GM06990 (cell line): ENCODE measurements at places on chromosomes 2 and 18.

- DNase-seq: no peak
Measured at GRCh38 chr2:198100346-198100745, 296.0 kb downstream of the PLCL1 start.

DNA sequence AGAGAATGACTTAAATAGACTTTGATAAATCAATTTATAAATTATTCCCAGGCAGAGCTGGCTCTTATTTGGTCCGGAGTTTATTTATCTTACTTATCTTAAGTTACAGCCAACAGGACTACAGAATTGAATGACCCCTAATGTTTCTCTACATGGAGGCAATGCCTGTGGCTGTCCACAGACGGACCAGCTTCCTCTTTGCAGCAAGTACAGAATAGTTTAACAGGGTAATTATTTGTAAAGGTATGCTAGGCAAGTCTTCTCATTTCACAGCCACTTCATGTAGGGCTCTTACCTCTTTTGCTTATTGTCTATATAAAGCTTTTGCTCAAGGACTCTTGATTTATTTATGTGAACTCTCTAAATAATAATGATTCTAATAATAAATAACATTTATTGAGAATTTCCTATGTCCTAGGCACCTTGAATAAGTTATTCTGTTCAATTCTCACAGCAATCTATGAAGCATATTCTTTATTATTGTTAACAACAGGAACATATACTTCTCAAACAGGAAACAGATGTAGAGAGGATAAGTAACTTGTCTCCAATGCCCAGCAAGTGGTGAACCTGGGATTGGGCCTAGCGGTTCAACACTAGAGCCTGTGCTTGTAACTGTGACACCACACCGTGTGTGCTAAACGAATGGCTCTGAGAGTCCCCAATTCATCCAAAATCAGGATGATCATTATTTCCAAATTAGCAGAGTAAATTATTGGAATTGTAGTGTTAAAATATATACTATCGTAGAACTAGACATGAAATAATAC, 58.8 kb upstream of the NXPH2 start:
- DNase-seq: no peak

GRCh38 chr2:239469106-239469960, 68.5 kb upstream of the HDAC4 start:
- DNase-seq: no peak

DNA sequence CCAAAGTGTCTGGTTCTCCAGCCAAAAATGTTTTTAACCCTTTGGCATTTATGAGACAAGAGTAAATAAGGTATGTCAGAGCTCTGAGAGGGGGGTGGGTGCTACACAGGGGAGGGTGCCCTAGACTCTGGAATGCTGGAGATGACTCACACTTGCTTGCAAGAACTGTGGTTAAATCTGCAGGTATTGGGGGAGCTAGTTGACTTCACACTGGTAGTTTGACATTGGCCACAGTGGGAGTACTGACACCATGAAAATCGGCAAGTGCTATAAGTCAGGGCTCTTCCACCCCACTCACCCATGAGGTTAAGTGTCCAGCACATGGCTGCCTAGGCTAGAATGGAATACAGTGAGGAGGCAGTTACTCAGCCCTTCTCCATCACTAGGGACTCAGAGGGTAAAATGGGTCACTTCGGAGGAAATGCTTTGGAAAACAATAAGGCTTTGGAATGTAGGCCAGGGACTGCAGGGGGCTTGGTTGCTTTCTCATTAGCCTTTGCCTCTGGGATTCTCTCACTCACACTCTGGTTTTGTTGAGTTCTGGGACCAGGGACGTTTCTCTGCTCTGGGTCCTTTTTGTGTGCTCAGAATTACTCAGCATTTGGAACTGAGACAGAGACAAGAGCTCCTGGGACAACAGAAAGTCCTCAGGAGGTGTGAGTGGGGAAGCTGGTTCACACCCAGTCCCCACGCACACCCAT, 91.6 kb downstream of the ACKR3 start:
- DNase-seq: no peak

GRCh38 chr2:27980242-27980641, 89.7 kb downstream of the BABAM2 start:
- DNase-seq: no peak

DNA sequence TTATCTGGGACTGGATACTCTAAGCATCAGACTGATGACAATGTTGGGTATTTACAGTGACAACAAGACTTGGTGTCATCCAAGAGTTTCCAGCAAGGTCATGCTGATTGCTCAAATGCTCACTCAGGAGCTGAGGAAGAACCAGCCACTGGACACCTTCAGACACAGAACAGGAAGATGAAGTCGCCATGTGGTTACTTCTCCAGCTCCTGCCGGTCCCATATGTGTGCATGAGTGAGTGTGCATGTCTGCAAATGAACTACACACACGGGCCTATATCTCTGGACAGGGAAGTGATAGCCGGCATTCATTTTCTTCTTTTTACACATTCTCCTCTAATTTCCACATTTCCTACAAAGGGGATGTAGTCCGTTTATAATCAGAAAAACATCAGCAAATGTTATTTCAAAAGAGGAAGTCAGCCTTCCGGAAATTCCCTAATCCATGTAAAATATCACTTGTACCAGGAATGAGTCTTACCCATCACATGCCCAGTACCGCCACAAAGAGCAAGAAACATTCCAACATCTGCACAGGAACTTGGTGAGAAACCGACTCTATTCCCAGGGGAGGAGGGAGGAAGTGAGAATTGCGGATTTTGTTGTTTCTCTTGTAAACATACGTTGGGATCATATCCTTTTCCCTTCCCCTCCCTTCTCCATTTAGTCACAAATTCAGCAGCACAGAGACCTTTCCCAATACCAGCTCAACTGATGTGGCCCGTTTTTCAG, 10.8 kb downstream of the RFX8 start:
- DNase-seq: no peak

DNA sequence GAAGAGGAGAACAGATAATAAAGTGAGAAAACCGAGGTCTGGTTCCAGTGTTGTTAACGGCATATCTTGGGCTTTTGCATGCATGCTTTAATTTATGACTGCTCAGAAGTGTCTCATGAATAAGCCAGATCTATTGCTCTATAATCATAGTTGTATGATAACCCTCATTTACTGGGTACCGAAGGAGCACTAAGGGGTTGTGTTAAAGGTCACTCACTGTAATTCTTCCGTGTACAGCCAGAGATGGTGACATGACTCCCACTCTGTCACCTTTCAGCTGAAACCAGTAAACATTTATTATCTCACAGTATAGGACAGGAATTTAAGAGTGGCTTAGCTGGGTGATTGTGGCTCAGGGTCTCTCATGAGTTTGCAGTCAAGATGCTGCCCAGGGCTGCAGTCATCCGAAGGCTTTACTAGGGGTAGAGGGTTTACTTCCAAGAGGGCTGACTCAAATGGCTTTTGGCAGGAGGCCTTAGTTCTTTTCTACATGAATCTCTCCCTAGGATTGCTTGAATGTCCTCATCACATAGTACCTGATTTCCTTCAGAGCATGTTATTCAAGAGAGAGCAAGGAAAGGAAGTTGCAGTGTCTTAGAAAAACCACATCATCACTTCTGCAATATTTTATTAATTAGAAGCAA, 107.0 kb downstream of the NAB1 start:
- no peak for DNase-seq

DNA sequence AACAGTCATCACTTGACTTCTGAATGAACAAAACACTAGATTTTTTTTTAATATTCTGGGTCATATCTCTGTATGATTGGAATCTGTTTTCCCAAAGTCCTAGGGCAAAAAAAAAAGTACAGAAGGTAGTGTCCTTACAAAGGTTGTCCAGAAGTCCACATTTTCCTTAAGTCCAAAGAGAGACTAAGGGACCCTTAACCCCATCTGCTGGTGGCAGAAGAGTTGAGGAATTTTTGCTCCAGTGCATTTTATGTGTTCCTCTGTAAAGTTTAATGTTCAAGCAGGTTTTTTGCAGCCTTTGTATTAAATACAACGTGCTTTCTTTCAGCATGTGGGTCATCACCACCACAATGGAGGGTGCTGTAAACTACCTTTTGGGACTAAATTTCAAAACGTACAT, 215.9 kb downstream of the SP3 start:
- DNase-seq: no peak

GRCh38 chr2:108586631-108587030, 52.4 kb downstream of the LIMS1 start:
- no peak for DNase-seq

DNA sequence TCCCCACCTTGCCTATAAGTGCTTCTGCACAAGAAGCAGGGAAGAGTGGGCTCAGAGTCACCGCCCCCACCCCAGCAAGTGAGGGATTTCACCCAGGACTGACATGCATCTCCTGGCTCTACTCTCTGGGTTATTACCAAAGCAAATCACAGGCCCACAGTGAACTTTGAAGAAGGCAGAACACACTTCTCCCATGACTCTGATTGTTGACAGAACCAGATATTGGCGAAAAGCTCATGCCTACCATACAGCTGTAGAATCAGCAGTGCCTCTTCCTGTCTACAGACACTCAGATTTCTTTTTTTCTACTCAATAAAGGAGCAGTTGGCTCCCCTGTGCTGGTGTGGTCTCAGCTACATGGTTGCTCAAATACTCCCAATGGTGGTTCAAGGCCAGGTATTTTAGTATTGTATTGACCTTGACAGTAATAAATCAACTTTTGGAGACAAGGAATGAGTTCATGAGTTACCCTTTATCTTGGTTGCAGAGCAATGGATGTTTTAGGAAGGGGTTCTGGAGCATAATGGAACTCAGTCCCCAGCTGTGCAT, 512.9 kb upstream of the ID2 start:
- DNase-seq: no peak

DNA sequence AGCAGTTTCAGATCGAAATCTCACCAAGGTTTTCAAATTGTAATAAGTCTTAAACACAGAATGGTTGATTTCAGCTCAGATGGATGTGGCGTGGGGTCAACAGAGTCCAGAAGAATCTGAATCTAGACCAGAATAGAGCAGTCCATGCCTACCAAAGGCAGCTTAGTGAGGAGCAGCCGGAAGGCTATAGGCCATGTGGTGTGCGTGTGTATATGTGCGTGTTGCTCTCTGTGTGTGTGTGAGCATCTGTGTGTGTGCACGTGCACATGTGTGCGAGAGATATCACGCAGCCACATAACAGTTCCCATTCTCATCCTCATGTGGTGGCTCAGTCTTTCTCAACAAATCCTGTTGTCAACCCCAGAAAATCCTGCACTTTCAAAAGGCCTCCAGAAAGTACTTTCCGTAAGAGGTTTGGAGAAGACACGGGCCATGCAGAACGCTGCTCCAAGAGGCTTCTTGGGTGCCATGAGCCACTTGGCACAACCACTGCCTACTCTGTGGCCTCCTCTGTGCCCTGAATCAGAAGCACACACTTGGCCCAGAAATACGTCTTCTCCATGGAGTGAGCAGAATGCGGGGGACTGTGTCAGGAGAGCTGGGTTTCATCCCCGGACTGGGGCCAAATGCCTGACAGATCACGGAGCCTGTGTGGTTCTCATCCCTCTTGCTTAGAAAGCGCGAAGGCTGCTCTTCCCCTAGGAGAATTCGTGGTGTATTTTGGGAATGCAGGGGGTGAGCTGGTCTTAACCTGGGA, 67.3 kb downstream of the ACKR3 start:
- DNase-seq: no peak

DNA sequence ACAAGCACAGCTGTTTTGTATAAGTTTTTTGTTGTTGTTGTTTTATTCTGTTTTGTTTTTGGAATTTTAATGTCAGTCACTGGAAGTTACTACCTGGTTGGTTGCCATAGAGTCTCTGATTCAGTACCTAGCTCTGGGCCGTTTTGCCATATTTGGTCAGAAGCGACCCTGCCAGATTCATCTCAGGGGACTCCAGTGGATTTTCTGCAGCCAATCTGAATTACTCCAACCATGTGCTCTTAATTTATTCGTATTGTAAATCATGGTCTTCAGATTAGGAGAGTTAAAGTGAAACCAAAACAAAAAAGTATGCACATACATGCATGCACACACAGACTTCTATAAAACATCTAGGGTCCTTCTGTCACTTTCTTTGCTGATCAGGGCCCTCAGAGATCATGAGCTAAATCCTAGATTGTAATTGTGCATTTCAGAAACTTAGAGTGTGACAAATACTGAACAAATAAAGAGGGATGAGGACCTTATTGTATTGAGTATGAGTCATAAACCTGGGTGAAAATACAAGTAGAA, 317.4 kb upstream of the UBE2E3 start:
- no peak for DNase-seq

- no peak for DNase-seq
Measured at GRCh38 chr2:165058476-165059265, 103.3 kb upstream of the SLC38A11 start.

DNA sequence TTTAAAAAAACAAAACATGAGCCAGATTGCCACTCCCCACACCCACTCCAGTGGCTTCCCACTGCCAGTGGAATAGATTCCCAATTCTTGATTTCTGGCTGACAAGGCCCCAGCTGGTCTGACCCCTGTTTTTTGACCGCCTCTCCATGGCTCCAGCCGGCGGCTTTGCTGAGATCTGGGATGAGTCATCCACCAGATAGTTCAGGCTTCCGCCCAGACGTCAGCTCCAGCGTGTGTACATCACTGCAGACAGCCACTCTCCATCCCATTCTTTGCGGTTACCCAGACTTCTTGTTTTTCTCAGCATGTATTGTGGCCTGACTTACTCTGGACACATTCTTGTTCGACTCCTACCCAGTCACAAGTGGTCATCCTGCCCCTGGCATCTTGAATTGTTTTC, 227.9 kb downstream of the GBX2 start:
- DNase-seq: no peak
